Fibroblast of skin of abdomen (primary cell): ENCODE measurements at places on chromosomes 2 and 18.

DNA sequence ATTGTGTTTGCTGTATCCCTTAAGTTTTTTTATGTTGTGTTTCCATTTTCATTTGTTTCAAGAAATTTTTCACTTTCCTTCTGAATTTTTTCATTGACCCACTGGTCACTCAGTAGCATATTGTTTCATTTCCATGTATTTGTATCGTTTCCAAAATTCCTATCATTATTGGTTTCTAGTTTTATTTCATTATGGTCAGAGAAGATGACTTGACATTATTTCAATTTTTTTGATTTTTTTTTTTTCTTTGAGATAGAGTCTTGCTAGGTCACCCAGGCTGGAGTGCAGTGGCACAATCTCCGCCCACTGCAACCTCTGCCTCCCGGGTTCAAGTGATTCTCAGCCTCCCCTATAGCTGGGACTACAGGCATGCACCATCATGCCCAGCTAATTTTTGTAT lies 11.3 kb upstream of the CAB39 start:
- DNase-seq, result no peak

DNA sequence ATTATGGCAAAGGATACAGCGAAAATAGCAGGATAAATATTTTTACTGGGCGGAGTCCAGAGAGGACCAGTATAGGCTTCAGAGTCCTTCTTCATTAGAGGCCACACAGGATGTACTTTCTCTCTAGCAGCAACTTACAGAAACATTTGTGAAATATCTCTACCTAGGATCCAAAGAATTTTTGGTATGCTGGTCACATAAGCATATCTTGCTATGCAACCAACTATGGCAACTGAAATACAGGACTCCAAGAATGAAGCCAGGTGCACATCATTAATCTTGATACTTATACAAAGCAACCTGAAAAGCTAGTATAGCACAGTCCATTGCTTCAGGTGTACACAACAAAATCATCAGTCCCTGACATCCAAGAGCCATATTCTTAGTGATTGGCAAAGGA lies 59.1 kb upstream of the NABP1 start:
- no peak for DNase-seq

DNA sequence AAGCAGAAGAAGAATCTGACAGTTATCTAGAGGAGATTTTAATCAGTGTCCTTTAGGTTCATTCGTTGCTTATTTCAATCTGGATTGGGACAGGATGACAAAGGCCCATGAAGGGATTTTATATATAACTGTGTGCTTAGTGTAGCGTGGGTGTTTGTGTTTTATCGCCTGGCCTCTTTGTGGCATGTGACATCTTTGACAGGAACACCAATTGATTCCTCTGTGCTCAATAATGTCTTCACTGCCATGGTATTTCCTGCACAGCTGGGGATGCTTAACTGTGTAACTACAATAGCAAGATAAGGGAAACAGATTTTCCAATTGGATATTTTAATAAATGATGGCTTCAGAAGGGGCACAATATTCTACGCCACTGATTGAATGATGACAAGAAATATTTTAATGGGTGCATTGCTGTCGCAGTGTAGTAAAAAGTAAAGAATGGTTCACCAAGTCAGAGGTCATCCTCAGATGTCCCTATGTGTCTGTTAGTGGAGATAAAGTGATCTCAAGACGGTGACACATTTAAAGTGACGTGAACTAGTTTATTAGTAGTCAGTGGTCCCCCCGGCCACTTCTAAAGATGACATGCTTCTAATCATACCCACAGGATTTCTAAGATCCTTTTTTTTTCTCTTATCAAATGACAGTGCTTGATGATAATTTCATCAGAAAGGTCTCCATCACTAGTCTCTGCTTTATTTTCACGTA lies 160.4 kb downstream of the AGAP1 start:
- DNase-seq, result peak; percentile 38

- no peak for DNase-seq
Measured at GRCh38 chr18:31549416-31549815, 42.3 kb upstream of the TTR start.

- no peak for DNase-seq
Measured at GRCh38 chr18:74613381-74613780, 15.7 kb downstream of the ZNF407 start.

- DNase-seq, result peak; percentile 95
Measured at GRCh38 chr2:135257383-135258090, 205.4 kb downstream of the RAB3GAP1 start.

DNA sequence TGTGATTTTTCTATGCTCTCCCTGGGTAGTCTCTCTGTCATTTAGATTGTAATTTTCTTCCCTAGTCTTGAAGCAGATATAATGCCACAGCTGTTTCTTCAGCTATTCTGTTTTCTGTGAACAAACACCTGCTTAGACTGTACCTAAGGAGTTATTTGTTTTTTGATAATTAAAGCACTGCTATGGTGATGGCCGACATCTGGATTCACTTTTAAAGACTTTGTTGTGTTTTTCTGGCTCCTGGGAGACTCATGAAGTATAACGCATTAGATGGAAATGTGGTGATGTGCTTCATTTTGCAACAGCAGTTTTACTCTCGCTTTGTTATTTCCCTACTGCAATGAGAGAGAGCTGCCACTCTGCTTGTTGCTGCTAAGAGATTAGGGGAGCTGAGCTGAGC lies 15.7 kb upstream of the C2orf69 start:
- no peak for DNase-seq

GRCh38 chr2:118274841-118275510 lies 186.7 kb downstream of the INSIG2 start:
- DNase-seq, result peak; percentile 58

GRCh38 chr2:66228128-66228547 lies 206.8 kb upstream of the MEIS1 start:
- DNase-seq, result no peak

- DNase-seq, result no peak
Measured at GRCh38 chr18:63284827-63285733, 34.5 kb downstream of the BCL2 start.

DNA sequence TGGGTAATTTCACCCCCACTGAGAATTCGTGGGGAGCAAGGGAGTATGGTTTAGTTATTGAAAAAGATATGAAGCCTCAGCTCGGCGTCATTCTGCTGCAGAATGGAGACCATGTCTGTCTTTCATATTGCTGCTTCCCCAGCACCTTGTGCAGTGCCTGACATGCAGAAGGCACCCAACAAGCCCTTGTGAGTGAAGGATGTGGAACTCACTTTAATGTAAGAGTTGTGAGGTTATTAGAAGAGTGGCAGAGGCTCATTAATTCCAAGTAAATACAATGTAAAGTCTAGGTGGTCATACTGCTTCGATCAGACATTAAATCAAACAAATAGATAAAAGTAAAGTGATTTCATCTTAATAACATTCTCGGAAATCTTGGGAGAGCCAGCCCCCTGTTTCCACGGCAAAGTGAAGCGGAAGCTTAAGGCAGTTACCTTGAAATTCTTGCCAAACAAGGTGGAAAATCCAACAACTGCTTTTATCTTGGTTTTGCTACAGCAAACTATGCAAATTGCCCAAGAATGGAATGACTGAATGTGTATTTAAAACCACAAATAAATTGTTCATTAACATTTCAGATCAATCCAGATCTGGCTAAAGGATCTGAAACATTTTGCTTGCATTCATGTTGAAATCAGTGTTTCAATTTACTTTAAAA lies 9.6 kb downstream of the CFAP221 start:
- no peak for DNase-seq

DNA sequence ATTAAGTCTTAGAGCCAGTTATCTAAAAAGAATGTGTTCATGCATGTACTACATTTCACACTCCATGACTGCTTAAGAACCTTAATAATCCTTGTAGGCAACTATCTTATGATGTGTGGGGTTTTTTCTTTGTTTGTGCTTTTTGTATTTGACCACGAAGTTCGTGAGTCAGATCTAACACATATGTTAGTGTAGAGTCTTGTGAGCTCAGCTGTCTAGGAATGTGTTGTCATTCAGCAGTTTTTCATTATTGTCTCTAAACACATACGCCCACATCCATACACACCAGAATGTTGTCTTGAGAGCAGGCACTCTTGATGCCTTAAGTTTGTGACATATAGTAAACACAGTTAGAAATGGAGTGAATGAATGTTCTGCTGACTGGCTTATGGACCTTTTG lies 38.4 kb downstream of the CAB39 start:
- DNase-seq, result peak; percentile 87

- DNase-seq, result no peak
Measured at GRCh38 chr2:112601754-112602153, 17.3 kb downstream of the CHCHD5 start.

DNA sequence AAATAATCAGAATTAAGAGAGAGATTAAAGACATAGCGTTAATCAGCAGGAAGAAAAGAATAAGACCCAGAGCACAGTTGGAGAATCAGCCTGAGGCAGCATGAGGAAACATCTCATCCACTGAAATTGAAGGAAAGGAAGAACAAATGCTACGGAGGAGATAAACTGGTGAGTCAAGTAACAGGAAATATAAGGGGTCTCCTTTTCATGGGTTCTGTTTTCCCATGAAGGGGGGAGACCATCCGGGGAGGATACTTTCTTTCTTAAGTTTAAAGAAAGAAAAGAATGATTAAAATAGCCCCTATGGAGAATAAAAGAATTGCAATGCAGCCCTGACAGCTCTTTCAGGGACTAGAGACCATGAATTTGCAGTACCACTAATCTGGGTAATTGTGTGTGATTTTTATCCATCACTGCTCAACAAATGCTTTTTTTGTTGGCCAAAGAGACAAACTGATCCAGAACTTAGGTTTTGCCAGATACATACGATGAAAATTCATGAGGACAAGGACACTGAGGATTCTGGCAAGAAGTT lies 17.7 kb downstream of the ROCK2 start:
- DNase-seq, result no peak

GRCh38 chr2:39837856-39838453 lies 58.9 kb upstream of the THUMPD2 start:
- DNase-seq, result peak; percentile 31

DNA sequence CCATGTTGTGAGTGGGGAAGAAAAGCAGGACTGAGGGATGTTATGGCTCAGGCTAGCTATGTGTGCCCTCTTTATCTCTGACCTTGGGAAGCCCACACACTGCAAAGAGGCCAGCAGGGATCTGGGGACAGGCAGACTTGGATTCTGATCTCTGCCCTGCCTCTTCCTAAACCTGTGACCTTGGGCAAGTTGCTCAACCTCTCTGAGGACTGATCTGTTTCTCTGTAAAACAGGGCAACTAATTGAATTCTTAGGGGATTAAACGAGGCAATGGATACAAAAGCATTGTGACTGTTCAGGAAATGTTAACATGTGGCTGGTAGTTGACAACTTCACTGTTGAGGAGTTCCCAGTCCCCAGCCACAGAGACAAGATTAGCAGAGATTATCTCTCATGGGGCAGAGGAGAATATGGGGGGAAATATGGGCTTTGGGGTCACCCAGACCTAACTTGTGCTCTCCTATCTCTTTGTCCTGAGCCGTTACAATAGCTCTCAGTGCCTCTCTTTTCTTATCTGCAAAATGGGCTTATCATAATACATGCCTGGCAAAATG lies 184.7 kb upstream of the GLI2 start:
- DNase-seq, result no peak

DNA sequence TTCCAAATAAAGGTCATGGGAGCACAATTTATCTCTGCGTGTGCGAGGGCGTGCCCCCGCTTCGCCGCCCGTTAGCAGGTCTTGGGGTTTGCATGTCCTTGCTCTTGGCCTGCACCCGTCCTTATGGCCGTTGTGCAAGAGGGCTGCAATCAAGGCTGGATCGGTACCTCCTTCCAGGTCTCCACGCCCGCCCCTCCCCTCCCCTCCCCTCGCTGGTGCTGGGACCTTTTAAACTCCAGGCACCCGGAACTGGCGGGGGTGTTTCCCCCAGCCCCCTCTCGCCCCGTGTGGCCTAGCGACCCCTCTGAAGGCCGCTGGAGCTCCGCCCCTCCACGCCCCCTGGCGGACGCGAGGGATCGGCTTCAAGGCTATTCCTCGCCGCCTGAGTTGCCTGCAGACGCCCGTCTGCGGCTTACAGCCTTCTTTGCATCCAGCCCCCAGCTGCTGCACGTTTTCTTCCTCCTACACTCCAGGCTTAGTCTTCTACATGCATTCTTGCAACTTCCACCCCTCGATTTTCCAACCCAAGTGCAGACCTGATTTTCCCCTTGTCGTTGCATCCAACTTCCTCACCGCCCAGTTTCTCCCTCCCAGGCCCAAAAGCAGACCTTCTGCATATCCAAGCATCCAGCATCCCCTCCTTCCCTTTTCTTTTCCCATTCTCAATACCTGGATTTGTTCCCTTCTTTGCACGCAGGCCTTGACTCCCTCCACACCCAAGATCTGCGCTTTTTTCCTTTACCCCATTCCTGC lies 577 bp downstream of the IDH1 start:
- DNase-seq, result peak; percentile 70

- no peak for DNase-seq
Measured at GRCh38 chr18:11885278-11885947, 22.7 kb downstream of the MPPE1 start.

GRCh38 chr2:226414335-226414734 lies 385.3 kb downstream of the IRS1 start:
- DNase-seq, result peak; percentile 54

DNA sequence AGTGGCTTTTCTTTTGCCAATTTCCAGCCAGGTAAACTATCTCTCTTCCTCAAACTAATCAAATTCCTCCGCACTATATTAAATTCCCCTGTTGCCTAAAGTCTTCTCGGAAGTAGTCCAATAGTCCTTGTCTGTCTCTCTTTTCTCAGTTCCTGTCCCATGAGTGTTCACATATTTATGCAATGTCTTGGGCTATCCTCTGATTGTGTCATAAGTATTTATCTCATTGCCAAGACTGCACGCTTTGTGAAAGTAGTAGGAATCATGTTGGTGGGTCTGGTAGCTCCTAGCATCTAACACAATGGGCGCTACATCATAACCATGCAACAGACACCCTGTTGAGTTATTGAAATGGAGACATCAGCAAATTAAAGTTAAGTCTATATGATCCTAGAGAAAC lies 59.9 kb upstream of the POU3F3 start:
- peak; percentile 72 for DNase-seq

- DNase-seq, result no peak
Measured at GRCh38 chr2:69771461-69771860, 29.5 kb downstream of the ANXA4 start.

GRCh38 chr2:10446631-10447030 lies 1.5 kb downstream of the ODC1 start:
- no peak for DNase-seq

DNA sequence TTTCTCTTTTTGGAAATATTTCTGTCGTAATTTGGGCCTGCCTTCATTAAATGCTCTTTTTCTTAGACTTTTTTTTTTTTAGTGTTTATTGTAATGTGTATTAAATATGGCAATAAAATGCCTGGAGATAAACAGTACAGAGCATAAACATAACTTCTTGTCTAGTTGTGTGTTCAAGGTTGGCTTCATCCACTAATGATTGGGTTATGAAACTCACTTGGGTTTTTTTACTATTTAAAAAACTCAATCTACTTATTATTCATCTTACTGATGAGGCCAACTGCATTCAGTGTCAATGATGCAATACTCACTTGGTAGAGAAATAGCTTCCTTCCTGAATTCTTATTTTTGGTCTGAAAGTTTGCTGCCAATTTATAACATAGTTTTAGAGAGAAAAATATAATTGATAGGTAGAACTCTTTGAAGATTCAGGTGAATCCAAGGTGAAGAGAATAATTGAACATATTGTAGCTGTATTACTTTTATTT lies 144.2 kb upstream of the NABP1 start:
- peak; percentile 17 for DNase-seq

GRCh38 chr2:100235098-100235497 lies 87.2 kb downstream of the LONRF2 start:
- no peak for DNase-seq
